Activated CD4-positive, alpha-beta T cell treated with anti-CD3 and anti-CD28 coated beads, Interleukin-2, amount 50 U/mL, for 1 hour (primary cell): ENCODE measurements at places on chromosomes 2 and 18.

DNA sequence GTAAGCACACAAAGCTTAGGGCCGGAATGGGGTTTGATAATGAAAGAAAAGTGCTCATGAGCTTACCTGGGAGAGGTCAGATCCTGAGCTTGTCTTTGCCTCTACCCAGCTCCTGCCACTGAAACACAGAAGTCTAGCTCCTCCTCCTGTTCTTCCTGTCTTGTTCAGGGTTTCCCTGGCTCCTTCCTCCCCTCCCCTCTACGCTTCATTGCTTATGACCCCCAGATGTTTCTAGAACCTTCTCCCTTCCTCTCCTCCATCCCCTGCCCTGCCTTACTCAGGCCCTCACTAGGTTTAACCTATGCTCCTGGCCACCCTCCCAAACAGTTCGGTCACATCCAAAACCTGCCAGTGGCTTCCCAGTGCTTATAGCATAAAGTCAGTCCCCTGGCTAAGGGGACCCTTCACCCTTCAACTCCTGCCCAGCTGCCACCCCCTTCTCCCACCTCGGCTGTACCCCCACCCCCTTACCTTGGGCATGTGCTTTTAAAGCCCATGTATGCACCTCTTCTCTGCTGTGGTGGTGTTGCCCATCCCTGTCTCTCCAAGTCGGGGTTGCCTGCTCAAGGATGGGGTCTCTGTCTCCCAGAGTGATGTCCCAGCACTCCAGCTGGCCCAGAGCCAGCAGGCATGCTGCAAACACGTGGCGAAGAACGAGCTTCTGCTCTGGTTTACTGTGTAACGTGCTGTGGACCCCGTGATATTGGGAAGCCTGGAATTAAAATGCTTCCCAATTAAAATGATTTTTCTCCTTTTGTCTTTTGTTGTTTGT is 233.6 kb downstream of the TPGS2 start:
- DNase-seq, result no peak

- DNase-seq, result no peak
These were observed 20.5 kb upstream of the SLC35F5 start for GRCh38 chr2:113776949-113777348.

GRCh38 chr2:86556508-86556907 is 6.7 kb downstream of the CHMP3 start:
- DNase-seq, result no peak

DNA sequence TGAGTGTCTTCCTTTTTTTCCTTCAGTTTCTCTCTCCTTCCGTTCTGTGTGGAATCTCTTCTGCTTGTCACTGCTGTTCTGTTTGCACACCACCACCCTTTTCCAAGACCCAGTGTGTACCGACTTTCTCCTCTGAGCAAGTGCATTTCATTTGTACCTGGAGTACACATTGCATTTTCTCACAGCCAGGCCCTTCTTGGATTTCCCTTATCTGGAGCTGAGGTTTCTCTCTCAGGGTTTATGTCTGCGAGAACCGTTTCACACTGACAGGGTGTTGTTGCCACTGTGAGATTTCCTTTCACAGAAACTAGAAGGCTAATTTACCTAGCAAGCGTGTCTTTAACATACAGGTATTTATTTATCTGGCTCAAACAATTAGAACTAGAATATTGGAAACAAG is 26.2 kb downstream of the NCOA1 start:
- no peak for DNase-seq

DNA sequence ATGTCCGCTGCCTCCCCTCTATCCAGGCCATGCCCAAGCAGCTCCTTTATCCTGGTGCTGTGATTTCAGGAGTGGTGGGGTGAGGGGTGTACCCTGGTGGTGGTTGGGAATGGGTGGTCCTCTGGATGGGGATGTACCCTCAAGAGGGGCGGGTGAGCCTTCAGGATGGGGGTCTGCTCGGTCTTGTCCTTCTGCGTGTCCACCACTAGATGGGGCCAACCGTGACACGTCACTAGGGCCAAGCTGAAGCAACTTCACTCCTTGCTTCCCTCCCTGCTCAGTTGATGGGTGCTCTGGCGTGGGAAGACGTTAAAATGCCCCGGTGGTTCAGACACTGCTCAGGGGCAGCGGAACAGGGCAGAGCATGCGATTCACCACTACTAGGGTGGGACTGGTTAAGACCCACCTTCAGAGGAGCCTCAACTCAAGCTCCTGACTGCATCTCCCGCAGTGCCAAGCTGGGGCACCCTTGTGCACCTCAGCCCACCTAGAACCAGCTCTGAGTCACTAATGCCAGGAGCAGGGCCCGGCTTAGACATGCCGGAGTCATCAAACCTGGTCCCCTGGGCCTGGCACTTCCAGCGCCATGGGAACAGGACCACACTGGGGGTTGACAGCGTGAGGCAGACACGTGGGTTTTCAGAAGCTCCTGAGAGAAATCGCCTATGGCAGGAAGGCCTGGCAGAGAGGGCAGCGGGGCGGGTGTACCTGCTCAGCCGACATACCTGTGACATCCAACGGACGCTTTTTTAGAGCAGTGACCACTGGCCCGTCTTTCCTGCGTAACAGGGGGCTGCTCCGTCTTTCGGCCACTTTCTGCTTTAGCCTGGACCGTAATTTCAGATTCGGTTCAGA is 256.7 kb downstream of the HDAC4 start:
- peak; percentile 26 for DNase-seq

DNA sequence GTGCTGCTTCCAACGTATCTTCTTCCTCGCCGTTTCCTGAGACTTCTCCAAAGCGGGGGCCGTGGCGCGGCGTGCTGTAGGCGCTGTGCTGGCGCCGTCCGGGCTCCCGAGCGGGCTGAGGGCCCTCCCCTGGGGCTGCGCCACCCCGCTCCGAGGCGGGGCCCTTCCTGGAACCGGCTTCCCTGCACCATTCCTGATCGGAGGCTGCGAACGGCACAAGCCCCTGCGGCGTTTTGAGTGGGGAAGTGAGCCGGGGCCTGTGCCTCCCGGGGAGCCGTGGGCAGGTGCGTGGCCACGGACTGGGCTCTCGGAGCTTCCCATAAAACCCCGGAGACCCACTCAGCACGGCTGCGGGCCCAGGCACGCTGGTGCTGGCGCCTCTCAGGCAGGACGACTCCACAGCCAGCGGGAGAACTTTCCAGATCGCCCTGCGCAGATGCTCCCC is 74.7 kb downstream of the PSMG2 start:
- no peak for DNase-seq

DNA sequence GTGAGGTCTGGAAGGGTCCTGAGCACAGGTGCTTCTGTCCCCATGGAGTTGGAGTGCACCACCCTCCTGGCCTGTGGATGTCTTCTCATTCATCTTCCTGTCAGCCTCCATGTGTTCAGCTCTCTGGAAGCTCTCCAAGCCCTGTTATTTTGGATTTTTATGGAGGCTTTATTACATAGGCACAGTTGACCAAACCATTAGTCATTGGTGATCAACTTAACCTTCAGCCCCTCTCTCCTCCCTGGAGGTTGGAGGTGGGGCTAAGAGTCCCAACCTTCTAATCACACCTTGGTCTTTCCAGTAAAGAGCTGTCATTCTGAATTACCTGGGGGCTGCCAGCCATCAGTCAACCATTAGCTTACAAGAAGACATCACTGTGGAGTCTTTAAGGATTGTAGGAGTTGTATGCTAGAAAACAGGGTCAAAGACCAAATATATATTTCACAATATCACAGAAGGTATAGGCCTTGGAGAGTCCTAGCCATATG is 7.5 kb upstream of the MCFD2 start:
- no peak for DNase-seq

GRCh38 chr2:96772903-96773671 is 12.4 kb downstream of the CNNM4 start:
- DNase-seq, result no peak

- DNase-seq, result no peak
These were observed 20.0 kb downstream of the LANCL1 start for GRCh38 chr2:210456571-210456970.

- DNase-seq, result no peak
These were observed 11.9 kb upstream of the ARID5A start for GRCh38 chr2:96524482-96525210.

DNA sequence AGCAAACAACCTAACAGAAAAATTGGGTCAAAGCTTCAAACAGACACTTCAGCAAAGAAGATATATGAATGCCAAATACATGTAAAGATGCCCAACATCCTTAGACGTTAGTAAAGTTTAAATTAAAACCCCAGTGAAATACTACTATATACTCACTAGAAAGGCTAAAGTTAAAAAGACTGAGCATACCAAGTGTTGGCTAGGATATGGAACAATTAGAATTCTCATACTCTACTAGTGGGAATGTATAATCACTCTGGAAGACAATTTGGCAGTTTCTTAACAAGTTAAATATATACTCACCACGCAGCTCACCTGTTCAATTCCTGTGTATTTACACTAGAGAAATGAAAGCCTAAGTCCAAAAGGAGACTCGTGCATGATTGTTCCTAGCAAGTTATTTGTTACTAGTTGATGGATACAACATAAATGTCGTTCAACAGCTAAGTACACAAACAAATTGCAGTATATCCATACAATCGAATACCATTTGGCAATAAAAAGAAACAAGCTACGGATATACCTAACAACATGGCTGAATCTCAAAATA is 183.7 kb upstream of the ZFP36L2 start:
- DNase-seq, result no peak
